ENCODE measurements at places on chromosomes 16 and 17.

GRCh38 chr17:7060165-7060891 is 16.4 kb upstream of the SLC16A11 start:
- no peak for DNase-seq

DNA sequence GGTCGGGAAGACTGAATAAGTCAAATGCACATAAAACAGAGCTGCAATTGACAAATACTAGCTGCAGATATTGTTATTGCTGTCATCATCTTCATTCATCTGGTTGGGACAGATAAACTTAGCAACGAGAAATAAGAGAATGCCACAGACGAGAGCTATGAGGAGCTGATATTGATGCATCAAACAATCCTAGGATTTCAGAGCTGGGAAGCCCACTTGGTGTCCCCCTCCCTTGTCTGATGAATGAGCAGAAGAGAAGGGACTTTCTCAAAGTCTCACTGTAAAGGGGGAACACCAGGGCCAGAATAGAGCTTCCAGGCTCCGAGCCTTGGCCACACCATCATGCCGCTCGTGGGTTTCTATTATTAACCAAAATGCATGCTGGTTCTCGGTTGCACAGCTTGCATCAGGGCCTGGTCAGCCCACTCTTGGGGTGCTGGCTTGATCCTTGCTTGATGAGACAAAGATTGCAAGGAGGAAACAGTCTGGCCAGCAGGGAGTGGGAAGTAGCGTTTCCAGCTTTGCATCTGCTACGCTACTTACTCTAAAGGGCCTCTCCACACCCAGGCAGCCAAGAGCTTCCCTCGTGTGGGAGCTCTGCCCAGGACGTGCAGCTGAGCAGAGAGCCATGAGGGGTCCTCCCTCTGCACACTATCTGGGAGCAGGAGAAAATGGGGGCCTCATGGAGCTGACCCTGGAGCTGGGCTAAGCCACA is 28.4 kb upstream of the EMP2 start:
- no peak for DNase-seq

DNA sequence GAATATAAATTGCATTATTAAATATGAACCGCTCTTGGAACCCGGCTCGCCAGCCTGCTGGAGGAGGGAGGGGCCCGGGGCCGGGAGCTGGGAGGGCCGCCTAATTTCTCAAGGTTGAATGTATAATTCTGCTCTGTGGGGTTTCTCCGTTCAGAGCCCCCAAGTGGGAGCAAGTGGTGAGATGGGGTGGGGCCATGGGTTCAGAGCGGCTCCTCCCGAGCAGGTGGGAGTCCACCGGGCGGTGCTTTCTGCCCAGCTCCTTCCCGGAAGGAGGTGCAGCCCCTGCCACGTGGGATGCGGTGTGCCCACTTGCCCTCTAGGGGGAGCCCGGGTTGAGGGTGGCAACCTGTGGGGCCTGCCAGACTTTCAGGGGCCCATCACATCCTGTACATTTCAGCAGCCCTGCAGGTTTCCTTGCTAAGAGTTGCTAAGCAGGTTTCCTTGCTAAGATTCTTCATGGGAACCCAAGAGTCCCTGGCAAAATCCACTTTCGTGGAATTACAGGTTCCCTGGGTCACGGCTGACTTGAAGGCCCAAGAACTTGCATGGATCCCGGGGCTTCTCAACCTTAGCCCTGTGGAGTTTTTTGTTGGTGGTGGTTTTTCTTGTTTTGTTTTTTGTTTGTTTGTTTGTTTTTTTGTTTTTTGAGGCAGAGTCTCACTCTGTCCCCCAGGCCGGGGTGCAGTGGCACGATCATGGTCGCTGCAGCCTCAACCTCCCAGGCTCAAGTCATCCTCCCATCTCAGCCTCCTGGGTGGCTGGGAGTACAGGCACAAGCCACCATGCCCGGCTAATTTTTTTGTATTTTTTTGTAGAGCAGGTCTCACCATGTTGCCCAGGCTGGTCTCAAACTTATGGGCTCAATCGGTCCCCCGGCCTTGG is 196.7 kb upstream of the GSE1 start:
- no peak for DNase-seq

DNA sequence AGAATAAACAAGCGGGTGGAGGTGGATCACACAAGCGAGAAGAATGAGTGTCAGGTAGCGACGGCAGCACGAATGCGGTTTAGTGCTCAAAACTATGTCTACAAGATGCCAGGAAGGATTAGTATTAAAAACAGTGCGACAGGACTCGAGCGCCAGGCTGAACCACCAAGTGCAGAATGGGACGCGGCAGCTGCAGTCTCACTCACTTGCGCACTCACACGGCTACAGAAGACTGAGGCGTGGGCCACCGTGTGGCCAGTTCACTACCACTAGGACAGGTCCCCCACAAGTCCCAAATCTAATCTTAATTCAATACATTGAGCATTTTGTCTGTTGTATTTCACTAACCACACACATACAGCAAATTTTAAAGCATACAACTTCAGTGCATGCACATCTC is 35.7 kb upstream of the TRAP1 start:
- no peak for DNase-seq

DNA sequence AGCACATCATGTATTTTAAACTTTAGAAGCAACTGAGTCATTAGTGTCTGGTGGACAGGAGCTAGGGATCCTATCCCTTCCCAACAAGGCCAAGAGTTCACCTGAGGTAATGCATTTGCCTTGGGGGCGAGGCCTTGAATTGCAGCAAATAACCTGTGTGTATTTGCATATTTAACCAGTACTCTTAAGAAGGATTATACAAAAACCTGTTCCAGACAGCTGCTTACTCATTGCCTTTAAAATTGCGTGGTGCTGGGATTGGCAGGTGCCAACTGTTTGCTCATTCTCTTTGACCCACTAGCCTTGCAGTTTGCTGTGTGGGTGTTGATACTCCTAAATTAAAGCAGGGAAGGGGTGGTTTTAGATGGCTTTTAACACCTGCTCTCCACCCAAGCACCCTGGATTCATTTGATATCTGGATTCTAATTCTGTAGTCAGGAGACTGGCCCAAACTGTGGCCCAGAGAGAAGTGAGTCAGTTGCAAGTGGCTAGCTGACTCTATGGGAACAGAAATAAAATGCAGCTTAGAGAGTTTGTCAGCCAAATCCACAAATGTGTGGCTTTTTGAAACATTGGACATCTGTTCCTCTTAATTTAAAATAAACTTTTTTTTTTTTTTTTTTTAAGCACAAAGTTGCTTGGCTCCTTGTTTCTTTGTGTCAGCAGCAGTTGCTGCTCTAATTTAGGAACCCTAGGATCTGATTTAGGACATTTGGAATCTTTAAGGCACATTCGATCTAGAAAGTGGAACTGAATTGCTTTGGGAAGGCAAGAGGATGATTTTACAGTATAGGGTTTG is 46.9 kb downstream of the TUBD1 start:
- DNase-seq: peak; percentile 9

GRCh38 chr17:40399185-40399584 is 18.5 kb downstream of the TOP2A start:
- no peak for DNase-seq

DNA sequence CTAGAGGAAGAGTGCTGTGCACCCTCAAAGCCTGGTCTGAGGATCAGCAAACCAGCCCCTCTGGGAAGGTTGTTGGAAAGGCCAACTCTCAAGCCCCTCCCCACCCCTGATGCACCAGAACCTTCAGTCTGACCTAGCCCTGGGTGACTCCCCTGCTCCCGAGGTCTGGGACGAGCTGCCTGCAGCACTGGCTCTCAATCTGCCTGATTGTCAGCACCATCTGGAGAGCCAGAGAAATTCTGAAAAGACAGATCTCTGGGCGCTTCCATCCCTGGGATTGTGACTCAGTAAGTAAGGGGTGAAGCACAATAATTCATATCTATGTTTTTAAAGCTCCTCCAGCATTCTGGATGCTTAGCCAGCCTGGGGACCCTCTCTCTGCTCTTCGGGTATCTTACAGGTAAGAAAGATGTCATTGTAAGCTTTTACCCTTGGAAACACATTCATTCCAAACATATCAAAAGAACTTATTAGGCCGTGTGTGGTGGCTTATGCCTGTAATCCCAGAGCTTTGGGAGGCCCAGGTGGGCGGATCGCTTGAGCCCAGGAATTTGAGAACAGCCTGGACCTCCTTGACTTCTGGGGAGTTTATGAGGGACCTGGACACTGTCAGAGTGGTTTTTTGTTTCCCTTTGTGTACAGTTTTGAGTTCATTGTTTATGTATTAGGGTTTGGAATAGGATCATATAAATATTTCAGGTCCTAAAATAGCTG is 147.5 kb downstream of the KCNJ12 start:
- no peak for DNase-seq

DNA sequence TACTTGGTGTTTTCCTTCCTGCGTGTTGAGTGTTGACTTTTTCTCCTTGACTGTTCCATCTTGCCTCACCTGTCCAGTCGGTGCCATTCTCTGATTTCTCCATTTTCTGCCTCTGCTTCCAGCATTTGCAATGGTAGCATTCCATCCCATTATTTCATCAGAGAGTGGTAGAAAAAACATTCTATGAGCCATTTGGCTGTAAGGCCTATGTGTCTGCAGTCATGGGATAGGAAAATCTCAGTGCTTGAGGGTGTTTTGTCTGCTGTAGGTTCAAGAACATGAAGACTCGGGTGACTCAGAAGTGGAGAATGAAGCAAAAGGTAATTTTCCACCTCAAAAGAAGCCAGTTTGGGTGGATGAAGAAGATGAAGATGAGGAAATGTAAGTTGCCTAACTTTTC is 2.7 kb downstream of the UTP18 start:
- no peak for DNase-seq

- DNase-seq: no peak
Observed at GRCh38 chr17:37327341-37328090, 48.3 kb upstream of the C17orf78 start.
